ENCODE measurements at places on chromosomes 6 and 20.

DNA sequence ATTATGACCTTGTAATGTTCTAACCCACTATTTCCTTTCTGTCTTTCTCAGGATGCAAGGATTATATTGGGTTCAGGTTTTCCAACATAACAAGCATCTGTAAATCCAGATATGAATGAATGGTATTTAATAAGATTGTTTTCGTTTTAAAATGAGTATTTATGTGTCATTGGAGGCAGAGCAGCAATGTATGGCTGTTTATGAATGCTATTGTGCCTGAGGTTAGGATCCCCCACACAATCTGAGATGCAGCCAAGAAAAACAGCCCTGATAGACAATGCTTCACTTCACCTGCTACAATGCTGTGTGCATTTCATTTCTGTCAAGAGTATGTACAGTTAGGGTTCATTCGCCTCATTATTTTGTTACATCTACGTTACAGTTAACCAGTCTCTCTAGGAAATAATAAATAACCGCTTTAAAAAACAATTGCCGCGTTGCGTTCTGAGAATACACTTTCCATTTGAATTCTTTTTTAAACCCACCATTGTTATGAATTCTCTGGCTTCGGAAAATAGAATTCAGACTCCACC is 19.6 kb downstream of the TFAP2A start:
- no peak for DNase-seq

DNA sequence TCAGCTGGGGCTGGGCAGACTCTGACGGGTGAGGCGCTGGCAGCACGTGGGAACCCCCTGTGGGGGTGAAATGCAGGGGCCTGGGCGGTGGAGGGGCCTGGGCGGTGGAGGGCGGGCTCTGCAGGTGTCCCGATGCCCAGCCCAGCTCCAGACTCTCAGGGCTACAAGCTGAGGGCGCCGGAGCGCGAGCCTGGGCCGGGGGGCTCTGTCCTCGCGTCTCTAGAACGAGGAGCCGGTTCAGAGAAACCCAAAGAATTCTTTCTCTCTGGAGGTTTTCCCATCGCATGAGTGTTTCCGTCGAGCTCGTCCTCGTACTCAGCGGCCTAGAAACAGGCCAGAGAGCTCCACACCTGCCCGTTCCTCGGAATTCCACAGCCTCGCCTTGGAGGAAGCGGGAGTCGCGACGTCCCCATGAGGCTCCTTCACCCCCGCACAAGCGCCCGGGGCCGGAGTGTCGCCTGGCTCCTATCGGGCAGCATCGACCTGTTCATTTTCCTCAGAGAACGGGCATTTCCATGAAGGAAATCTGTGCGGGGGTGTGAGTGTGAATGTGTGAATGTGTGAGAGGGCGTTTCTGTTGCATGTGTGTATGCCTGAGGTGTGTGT is 76.9 kb downstream of the SMOC2 start:
- no peak for DNase-seq

- DNase-seq: no peak
These were observed 27.4 kb downstream of the NPEPL1 start for GRCh38 chr20:58719971-58720371.

DNA sequence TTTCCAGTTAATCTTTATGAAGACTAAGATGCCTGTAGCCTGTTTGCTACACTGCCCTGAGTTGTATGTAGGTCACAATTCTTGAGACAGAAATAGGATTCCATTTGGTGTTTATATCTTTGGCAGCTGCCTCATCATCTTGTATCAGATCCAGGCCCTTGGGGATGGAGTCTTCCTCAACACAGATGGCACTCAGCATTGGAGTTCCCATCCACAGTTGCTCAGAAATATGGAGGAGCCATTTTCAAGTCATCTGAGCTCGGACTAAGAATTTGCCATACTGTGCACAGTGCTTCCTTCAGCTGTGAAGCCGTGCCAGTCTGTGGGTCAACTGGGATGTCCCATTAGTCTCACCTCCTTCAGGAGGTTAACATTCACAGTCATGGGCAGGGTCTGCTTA is 156.6 kb downstream of the ZDHHC14 start:
- DNase-seq: no peak

- no peak for DNase-seq
These were observed 19.4 kb upstream of the RAET1L start for GRCh38 chr6:150044621-150045145.

DNA sequence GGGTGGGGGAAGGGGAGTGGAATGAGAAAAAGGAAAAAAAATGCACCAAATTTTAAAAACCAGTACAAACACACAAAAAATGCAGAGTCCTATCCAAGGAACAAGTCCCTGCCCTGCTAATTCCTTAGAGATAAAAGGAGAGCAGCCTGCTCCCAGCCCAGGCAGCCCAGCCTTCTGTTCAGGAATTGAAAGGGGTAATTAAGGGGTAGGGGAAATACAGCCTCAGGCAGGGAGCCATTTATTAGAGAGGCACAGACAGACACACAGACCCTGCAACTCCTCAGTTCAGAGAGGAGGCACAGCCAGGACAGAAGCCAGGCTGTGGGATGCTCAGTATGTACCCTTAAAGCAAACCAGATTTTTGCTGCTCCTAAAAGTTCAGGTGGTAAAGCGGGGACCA is 137.2 kb downstream of the EYA2 start:
- no peak for DNase-seq

GRCh38 chr6:90297867-90298381 is 1.3 kb upstream of the BACH2 start:
- DNase-seq: no peak

DNA sequence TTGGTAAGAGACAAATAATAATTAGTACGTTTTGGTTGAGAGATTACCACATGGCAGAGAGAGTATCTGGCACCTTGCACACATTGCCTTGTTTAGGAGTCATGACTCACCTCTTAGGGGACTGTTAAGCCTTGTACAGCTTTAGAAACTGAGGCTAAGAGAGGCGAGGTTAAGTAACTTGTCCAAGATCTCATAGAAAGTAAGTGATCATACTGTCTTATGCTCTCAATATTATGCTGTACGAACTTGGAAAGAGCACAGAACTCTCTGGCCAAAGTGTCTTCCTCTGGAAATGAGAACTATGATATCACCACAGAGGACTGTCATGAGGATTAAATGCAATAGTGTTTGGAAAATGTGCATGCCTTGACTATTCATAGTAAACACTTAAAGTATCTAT is 249.0 kb downstream of the UTRN start:
- DNase-seq: no peak

DNA sequence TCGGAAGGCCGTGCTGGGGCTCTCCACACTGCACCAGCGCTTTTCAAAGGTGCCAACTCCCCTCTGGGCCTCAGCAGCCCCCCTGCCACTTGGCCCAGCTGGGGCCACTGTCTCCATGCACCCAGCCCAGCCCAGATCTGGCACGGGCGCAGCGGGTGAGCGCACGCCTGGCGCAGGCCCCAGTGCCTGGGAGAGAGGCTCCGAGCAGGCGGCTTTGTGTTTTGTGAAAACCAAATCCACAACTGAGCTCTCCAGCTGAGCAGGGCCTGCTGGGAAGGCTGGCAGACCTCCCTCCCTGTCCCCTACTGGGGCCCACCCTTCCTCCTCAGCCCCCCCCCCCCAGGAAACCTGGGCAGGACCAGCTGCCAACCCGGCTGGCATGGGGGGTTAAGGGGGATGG is 17.0 kb downstream of the MDGA1 start:
- DNase-seq: peak; percentile 79

GRCh38 chr6:48429021-48429420 is 318.0 kb upstream of the PTCHD4 start:
- peak; percentile 1 for DNase-seq

DNA sequence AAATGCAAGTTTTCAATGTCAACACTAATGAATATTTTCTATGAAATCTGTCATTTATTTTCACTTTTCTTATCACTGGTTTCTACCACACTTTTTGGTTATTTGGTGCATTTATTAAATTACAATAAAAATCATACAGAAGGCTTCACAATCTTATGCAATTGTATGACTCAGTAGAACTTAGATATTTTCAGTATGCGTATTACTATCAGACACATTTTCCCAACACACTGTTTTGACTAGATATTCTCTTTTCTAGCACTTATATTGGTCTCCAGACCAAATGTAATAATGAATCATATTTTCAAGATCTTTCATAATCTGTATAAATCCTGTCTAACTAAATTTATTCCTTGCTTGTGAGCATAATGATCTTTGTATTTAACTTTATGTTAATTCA is 74.1 kb downstream of the FAM83B start:
- DNase-seq: no peak

DNA sequence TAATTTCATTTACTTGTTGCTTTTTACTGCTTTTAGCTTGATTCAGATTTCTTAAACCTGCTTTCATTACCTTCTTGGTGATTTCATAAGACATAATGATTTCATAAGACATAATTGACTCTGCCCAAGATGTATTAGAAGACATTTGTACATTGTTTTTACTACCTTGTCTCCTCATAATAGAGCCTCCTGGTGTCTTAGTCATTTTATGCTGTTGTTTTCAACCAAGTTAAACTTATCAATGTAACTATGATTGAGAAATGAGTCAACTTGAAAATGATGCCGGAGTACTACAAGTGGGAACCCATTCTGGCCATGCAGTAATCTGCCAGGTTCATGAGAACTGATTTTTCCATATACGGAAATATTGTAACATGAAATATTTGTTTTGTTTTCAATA is 573.6 kb downstream of the MMUT start:
- no peak for DNase-seq
